CD8-positive, alpha-beta memory T cell (primary cell): ENCODE measurements at places on chromosomes 1 and 21. TPM values are rescaled to one million over a fixed set of nuclear protein-coding genes. Genes with fewer than 3 reads are reported as not detected.

DNA sequence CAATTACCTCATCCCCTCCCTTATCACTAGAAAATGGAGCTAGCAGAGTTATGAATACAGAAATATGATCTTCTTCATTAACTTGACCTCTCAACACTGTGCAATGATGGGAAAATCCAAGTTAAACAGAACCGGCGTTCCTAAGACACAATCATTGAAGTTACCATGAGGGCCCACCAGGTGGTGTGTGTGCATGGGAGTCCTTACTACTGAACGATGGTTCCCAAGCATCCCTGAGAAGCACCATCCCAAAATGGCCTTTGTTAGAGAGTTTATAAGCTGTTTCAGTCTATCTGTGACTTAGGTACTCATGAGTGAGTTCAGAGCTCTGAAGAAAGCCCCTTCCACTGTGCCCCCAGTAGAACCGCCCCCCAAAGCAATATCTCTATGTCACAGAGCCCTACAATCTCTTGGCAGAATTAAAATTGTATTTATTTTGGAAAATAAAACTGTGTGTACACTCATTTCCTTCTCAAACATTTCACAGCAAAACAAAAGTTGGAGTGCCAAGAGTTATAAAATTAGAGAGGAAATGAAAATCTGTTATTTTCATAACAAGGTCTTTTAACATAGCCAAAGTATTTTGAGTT, 56.8 kb downstream of the PLD5 start:
- no peak for DNase-seq

DNA sequence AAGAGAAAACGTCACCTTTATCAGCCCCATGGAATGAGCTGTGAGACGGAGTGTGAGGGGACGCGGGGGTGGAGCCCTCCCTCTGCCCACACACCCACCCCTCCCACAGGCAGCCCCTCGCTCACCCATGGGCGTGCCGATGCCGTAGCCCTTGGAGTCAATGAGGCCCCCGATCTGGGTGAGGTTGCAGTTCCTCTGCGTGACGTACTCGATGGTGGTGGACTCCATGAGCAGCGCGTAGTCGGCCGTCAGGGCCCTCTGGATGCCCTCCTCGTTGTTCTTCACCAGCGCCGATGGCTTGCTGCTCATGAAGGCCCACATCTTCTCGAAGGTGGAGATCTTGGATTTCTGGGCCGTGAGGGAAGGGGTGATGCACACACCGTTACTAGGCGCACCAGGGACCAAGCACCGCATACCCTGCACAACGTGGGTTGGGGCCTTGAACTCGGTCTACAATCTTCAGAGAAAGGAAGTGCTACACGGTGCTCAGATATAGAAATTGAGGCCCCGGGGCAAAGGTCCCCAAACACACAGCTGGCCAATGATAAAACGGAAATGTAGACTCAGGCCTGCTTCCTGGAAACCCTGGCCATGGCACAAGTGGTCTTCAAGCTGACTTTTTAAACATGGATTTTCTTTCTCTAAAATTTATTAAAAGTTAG, 228.2 kb downstream of the GRIK3 start:
- no peak for DNase-seq

DNA sequence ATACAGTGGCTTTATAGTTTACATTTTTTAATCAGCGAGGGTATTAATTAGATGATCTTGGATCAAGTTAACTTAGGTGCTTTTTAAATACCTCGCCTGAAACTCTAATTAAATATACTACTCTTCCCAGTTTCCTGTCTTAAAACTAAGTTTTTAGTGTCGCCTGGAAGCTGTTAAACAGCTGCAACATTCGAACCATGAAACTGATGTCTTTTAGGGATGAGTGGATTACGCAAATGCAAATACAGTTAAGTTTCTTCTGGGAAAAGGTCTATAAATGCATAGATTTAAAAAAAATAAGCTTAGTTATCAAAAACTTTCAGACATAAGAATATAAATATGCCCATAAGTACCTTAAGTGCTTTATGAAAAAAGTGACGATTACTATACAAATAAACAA, 228.3 kb downstream of the PTPRC start:
- DNase-seq, result no peak

DNA sequence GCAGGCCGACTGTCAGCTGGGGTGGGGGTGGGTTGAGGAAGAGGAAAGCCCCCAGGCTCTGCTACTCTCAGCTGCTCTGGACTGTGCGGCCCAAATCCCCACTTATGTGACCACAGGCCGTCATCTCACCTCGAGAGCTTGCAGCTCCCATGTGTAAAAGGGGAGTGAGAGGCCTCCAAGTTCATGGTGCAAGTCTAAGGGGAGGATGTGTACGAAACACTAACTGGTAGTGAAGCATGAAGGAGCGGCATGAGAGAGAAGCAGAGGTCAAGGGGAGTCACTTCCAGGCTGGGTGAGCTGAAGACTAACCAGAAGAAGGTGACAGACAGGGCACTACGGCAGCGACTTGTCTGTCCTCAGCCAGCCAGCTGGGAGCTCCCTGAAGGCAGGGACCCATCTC, 43.8 kb downstream of the GLIS1 start:
- DNase-seq, result no peak

- DNase-seq, result no peak
These were observed 1.2 kb downstream of the BCL9 start for GRCh38 chr1:147542569-147542897.

DNA sequence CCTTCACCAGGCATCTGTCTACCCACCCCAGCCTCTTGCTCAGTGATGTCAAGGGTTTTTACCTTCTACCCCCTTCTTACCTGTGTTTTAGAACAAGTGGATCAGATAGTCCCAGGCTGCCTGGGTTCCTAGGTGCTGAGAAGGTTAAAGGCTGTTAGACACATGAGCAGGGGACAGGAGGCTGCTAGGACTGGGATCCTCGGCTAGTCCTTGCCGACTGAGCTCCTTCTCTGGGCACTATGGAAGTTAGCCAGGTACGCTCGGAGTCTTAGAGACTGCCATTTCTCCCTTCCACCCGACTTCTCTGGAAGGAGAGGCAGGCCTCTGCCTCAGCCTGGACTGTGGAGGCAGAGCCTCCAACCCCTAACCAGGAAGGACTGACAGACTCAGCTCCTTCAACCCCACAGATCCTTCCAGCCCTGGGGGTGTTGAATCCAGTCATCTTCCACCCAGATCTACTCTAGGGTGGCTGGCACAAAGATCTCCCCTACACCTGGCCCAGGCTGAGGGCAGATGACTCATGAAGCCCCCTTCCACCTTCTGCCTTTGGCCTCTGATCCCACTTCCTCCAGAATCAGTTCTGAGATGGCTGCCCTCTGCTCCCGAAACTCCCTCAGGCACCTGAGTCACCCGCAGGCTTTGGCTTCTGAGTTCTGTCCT, at the start of gene DYNLT4:
TSS of gene DYNLT4 (minus strand) at position 648 of the 660 bp plus-strand sequence. CDS start 683 bp downstream, outside the sequence.
- no peak for DNase-seq

DNA sequence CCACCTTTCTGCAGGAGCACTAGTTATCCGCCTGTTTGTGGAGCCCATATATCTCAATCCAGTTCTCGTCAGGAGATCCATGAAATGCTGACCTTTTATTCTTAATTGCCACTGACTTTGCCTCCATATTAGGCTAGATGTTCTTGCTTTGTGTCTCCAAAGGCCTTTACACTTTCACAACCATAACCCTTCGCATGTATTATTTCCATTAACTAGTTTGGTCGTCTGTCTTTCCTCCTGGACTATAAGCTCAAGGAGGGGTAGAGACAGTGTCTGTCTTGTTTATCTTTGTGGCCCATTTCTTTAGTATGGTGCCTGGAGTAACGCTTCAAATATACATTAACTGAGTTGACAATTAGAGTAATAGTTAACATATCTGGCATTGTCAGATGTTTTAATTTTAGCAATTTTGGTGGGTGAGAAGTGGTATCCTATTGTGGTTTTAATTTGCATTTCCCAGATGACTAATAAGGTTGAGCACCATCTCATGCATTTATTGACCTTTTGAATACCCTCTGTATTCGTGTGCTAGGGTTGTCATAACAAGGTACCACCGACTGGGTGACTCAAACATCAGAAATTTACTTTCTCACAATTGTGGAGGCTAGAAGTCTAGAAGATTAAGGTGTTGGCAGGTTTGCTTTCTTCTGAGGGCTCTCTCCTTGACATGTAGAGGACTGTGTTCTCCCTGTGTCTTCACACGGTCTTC, 21.7 kb upstream of the IL12RB2 start:
- no peak for DNase-seq

- DNase-seq, result no peak
These were observed 37.2 kb downstream of the KCNJ6 start for GRCh38 chr21:37878946-37879660.

DNA sequence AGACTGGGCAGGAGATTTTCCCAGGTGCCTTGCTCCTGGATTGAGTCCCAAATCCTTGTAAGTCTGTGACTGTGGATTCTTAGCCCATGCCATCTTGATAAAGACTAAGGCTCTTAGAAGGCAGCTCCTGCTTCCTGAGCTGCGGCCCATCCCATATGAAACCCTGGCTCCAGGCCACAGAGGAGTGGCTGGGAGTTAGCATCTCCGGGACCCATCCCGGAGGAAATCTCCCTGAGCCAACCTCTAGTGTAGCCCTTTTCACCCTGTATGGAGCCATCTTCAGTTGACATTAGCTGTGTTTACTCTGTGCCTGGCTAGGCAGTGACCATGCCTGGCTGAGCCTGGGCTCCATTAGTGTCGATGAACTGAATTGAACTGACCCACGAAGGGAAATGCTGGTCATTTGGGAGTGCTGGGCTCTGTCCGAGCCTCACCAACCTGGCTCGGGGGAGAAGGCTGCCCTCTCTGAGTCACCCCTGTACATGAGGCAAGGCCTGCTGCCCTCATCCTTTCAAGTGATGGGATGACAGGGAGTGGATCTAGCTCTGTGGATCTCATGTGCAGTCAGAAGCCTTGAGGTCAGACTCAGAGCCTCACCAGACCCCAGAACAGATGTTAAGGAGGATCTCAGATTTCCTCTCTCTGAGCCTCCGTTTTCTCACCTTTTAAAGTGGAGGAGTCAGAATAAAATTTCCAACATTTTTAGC, 37.5 kb downstream of the LGR6 start:
- no peak for DNase-seq

- DNase-seq, result no peak
These were observed 3.7 kb downstream of the FOXD3 start for GRCh38 chr1:63326106-63326472.

DNA sequence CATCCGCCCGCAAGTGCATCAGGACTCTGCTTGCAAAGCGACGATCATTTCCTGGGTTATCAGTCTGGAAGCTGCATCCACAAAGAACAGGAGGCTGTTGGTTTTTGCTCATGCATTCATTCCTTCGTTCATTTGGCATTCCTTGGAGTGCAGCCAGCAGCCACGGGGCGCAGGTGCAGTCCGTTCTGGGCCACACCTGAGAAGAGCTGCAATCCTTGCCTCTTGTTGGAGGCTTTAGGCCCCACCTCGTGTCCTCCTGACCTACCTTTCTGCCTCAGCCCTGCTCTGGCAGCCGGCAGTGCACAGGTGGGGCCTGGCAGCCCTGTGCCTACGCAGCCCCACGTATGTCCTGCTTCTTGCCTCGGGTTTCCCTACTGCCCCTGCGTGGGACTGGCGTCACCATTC, 19.6 kb upstream of the C2CD2 start:
- no peak for DNase-seq

- no peak for DNase-seq
These were observed 97.7 kb downstream of the ATP5PO start for GRCh38 chr21:33817663-33818451.

- no peak for DNase-seq
These were observed 567.0 kb downstream of the AJAP1 start for GRCh38 chr1:5221451-5221850.

DNA sequence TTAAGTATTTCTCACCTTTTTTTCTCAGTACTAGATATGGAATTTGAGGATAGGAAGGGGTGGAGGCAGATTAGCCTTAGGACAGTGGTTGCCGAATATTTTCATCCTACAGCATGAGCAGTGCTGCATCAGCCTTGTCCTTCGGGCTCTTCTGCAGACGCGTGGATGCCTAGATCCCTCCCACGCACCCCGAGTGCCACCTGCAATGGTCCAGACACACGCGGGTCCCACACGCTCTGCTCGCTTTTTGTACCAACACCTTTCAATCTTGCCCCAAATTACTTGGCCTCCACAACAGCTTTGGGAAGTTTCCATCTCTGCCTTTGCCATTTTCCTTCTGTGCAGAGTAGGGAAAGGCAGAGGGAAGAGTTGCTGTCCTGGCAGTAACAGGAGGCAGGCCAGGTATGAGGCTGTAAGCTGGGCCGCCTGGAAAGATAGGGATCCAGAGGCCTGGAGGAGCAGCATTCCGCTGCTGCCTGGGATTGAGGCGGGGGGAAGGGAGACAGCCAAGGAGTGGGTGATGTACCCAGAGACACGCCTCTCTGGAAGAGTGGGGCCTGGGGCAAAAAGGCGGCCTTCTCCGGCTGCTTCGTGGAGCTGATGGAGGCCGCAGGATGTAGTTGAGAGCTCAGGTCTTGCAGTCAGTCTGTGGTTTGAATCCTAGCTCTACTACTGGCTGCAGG, 467.7 kb downstream of the KIF26B start:
- DNase-seq, result no peak

DNA sequence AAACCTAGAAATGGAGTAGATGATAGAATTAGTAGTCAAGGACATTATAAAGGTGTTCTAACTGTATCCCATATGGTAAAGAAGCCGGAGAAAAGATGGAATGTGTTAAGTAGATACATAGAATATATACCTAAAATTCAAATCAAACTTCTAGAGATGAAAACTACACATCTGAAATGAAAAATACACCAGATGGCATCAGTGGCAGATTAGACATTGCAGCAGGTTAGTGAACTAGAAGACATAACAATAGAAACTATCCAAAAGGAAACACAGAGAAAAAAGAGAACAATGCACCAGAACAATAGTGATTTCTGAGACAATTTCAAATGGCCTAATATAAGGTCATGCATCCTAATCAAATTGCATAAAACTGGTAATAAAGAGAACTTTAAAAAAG, 26.9 kb downstream of the ZBTB21 start:
- DNase-seq, result no peak

DNA sequence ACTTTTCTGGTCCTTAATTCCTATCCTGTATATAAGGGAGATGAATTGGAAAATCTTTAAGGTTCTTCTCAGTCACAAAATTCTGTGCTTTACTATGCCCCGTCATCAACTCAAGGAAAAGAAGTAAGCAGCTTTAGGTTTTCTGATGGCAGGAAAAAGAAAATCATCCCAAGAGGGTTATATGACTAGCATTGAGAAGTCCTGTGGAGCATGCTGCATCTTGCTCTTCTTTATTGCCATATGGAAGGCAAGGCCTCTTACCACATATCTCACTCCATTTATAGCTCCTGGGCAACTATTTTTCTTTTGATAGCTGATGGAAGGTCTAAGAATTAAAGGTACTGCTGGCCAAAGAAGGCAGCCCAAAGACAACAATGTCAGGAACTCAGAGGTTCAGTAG, 552.5 kb downstream of the DPYD start:
- no peak for DNase-seq

WNT4 gene
- 0.08 TPM for polyA plus RNA-seq

CYP2J2 gene
- 1.6 TPM for polyA plus RNA-seq

VTCN1 gene
- not detected for polyA plus RNA-seq

UTS2 gene
- 10.0 TPM for polyA plus RNA-seq

GBP4 gene
- 48.3 TPM for polyA plus RNA-seq

CDC7 gene
- 3.3 TPM for polyA plus RNA-seq

HMGB4 gene
- polyA plus RNA-seq, result not detected

ANKRD45 gene
- not detected for polyA plus RNA-seq

VSIG8 gene
- not detected for polyA plus RNA-seq

NES gene
- polyA plus RNA-seq, result not detected

TMEM79 gene
- polyA plus RNA-seq, result 5.6 TPM

AADACL4 gene
- not detected for polyA plus RNA-seq
